ENCODE measurements at places on chromosomes 1 and 21.

DNA sequence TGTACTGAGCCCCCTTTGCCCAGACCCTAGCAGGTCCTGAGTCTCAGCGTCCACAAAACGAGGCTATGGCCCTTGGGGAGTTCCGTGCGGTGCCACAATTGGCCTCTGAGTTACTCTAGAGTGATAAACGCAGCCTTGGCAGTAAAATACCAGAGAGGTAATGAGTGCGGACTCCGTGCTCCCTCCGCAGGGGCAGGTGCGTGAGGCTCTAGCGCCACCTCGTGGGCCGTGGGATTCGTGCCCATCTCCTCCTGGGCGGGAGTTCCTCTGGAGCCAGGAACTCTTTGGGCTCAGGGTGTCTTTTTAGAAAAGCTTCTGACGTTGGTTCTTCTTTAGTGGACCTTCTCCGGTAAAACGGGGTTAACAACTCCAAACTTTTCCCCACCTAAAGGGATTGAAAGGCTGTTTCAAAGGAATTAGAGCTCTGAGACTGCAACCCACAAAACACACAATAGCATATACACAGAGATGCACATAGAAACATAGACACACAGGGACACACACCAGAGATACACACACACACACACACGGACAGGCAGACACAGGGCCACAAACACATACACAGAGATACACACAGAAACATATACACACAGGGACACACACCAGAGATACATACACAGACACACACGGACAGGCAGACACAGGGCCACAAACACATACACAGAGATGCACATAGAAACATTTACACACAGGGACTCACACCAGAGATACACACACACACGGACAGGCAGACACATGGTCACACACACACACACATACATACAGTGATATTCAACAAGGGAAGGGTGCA lies 99.4 kb downstream of the KCNJ15 start:
- peak; percentile 19 for DNase-seq

DNA sequence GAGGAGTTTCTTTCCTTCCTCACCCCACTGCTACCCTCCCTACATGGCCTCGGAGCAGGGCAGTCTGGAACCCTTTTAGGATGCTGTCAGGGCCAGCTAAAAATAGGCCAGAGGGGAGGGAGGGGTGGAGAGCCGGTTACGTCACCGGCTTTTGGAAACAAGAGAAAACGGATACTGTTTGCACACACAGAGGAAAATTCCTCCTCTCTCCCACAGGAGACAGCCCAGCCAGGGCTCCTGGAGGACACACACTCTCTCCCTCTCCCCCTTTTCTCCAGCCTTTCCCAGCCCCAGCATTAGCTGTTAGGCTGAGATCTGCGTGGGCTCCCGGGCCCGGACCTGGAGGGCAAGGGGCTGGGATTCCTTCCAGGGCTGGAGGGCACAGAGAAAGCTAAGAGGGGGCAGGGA lies 20.0 kb upstream of the ALDH4A1 start:
- DNase-seq: no peak

GRCh38 chr1:15155888-15156741 lies 2.6 kb downstream of the TMEM51 start:
- no peak for DNase-seq

DNA sequence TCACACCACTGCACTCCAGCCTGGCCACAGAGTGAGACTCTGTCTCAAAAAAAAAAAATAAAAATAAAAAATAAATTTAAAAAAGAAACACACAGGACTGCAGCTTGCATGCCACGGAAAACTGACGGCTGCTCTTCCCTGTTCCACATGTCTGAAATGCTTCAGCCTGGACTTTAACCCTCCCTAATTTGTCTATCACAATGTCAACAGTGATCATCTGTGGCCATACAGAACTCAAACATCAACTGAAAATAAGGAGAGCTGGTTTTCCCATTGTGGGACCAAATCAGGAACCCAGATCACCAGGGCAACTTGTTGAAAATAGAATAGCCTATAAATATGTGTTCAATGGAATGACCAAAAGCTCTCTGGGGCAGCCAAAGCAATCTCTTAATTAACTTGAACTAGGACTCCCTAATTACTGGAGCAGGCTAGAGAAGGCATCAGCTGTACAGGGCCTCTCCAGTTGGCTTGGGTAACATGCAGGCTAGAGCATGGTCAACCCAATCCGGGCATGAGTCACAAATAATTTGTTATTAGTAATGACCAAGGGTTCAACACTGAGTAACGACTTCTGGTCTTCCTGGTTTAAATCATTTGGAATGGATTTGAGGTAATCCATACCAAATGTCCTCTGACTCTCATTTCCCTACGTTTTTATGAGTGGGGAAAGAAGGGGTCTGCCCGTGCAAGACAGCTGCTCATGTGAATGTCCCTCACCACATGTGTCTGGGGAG lies 62.7 kb upstream of the KAZN start:
- DNase-seq: no peak

GRCh38 chr1:205543351-205544301 lies 39.2 kb downstream of the CDK18 start:
- DNase-seq: no peak

GRCh38 chr1:243713470-243714186 lies 136.4 kb downstream of the AKT3 start:
- DNase-seq: no peak

GRCh38 chr1:23679815-23680214 lies 11.8 kb upstream of the RPL11 start:
- no peak for DNase-seq

GRCh38 chr1:230797942-230798365 lies 50.8 kb downstream of the CAPN9 start:
- DNase-seq: no peak

GRCh38 chr1:54275349-54275748 lies 75.4 kb downstream of the MRPL37 start:
- DNase-seq: no peak

DNA sequence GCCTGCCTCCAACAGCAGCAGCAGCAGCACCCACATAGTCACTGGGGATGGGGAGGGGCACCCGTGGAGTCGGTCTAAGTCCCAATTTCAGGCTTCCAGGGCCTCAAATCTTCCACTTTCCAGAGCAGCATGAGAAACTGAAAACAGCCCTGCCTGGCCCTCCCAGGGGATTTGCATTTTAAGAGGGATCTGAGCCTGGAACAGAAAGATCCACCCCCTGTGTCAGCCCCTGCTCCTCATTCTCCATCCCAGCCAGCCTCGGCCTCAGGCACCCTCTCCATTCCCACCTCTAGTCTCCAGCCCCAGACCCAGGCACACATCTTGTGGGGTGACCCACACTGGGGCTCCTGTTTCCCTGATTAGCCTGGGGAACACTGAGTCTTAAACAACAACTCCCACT lies 51.8 kb downstream of the FBXO2 start:
- DNase-seq: no peak

- DNase-seq: no peak
Measured at GRCh38 chr1:189607477-189608096, 870.1 kb downstream of the BRINP3 start.

- no peak for DNase-seq
Measured at GRCh38 chr21:32282992-32283391, 4.1 kb upstream of the MIS18A start.

GRCh38 chr1:163535807-163536206 lies 214.1 kb downstream of the NUF2 start:
- DNase-seq: no peak

DNA sequence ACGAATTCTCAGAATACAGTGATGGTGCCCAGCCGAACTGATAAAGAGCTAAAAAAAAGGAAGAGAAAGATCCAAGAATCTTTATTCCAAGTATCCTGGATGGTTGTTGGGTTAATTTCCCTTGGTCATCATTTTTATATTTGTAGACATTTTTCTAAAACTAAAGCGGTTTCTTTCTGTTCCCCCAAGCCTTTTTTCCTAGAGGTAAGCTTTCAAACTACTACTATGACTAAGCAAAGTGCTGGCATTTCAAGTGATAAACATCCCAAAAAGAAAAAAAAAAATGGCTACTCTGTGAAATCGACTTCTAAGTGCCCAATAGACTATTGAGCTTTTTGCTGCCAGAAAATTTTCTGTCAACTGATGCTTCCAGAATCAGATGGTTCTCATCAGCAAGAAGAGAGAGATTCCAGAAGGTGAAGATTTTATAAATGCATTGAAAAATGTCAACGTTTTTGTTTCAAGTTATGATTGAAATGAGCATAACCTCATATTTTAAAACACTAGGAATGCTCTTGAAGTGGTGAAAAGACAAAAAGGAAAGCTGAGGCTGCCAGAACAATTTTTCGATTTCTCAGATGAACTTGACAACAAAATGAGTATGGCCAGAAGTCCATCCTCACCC lies 96.1 kb upstream of the ZC3H11B start:
- no peak for DNase-seq

- DNase-seq: no peak
Measured at GRCh38 chr1:1835546-1835945, 55.3 kb downstream of the GNB1 start.
